ENCODE measurements at places on chromosomes 11 and 22.

DNA sequence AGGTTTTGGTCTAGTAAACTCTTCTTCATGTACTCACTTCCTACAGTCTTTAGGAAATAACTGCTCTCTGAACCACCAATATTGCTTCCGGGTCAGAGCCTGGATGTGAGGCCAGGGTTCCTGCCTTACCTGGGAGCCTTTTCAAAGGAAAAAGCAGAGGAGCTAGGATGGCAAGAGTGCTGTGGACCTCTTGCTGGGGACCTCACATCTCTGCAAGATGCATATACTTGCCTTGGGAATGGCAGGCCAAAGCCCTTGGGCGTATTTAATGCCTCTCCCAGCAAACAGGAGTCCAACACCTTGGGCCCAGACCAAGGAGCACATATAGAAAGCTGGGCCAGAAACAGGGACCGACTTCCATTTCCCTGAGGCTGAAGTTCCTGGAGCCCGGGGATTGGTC lies 5.3 kb downstream of the GLB1L2 start:
- no peak for DNase-seq

GRCh38 chr11:73048446-73048845 lies 93.7 kb downstream of the FCHSD2 start:
- DNase-seq, result no peak

DNA sequence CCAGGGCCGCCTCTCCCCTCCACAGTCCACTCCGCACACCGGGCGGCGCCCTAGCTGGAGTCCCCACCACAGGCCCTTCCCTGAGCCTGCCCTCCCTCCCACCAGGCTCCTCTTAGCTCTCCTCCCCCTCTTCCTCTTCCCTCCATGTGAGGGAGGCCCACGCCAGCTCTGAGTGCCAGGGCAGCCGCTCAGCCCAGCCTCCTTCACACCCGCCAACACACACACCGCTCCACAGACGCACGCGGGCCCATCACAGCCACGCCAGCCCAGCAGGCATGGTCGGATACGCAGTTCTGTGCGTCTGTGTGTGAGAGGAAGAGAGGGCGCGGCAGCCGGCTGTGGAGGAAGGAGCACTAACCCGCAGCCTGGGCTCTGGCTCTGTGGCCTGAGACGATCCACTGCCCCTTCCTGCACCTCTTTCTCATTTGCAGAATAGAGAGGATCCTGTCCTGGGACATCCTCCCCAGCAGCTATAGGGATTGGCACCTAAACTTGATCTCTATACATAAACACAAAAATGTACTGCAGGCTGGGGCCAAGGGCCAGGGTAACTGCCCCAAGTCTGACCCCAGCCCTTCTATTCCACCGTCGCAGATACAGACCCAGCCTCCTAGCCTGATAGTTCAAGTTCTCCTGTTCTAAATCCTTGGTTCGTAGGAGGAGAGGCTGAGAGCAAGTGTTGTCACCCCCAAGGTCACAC lies 3.5 kb downstream of the CHRM4 start:
- no peak for DNase-seq

DNA sequence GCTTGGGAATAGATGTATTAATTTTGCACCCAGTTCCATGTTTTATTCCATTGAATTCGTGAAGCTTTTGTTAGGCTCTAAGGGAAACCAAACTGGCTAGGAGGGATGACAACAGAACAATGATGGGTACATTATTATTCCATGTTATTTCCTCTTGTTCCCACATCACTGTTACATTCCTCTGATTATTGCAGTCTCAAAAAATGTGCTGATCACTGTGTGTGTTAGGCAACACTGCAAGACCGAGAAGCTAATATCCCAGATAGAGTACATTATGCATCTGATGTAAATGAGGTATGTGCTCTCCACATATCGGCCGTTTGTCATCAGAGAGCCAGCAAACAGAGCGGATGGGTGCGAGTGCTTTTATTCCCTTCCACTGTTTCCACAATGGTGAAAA lies 327.9 kb downstream of the SOX6 start:
- DNase-seq, result no peak

GRCh38 chr22:34390400-34390799 lies 470.1 kb upstream of the LARGE1 start:
- DNase-seq, result no peak

GRCh38 chr22:44127356-44127755 lies 53.4 kb upstream of the PARVG start:
- DNase-seq, result no peak

DNA sequence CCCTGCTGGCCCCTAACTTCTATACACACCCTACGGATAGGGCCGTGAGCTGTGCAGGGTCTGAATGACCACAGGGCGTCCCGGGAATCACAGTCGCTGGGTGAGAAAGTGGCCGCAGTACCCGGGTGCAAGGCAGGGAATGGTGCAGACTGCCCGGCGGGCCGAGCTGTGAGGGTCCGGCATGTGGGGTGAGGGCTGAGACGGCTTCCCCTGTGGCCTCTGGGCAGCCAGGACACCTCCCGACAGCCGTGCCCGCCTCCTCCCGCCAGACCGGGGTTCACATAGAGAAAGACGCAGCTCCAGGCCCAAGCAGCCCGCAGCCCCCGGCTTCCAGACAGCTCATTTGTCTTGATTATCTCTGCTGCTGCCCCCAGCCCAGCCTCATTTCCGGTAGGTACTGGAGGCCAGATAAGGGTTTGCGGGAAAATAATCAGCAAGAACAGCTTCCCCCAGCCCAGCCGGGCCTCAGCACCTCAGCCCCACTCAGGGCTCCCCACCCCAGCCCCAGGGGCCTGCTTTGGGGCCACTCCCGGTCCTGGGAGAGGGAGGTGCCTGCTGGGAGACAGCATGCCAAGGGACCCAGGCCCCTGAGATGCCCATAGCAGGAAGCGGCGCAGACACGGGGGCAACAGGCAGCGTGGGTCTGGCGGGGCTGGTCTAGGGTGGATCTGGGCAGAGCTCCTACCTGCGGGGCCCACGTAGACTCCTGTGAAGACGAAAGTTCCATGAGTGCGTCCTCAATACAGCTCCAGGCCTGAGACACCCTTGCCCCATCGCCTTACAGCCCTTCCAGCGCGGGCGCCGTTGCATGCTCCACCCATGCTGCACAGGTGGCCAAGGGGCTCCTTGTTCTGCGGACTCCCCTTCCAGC lies 123.1 kb downstream of the BRD1 start:
- no peak for DNase-seq

DNA sequence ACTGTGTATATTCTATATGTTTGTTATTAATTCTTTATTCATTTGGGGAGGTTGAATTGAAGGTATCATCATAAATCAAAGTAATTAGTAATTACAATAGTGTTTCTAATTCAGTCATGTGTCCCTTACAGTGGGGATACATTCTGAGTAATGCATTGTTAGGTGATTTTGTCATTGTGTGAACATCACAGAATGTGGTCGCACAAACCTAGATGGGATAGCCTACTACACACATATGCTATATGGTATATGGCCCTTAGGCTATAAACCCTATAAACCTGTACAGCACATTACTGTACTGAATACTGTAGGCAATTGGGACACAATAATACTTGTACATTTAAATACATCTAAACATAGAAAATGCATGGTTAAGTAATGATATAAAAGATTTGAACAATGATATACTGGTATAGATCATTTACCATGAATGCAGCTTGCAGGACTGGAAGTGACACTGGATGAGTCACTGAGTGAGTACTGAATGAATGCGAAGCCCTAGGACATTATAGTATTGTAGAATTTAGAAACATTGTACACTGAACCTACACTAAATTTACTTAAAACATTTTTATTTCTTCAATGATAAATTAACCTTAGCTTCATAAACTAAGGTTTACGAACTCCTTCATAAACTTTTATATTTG lies 936.2 kb upstream of the CHORDC1 start:
- no peak for DNase-seq

DNA sequence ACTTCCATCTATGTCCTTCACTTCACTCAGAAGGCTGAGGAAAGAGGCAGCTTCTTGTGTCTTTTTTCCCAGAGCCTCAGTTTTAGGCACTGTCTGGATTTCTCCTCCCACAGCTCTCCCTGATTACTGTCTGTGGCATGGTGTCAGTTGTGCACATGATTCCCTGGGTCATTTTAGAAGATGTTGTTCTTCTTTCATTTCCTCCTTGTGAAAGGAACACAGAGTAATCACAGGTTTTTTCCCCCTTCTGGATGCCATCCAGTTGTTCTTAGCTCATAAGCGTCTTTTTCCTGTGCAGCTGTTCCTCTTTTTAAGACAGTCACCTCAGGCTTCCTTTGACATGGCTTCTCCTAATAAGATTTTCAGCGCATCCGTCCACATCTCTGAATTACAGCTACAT lies 212.2 kb downstream of the FAM181B start:
- DNase-seq, result no peak

DNA sequence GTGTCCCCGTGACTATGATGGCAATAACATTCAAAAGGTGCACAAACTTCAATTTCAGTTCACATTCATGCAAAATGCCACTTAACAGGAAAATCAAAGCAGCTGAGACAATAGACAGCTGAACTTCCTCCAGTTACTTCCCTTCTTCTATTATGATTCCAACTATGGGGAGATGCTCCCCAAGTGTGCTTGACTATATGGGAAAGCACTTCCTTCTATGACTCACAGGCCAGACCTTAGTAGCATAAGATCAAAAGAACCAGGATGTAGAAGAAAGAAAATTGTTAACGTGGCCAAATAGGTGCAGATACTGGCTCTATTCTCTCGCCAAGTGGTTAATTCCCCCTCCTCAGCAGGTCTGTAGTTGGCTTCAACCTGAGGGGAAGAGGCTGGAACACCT lies 7.8 kb upstream of the FAT3 start:
- DNase-seq, result no peak

DNA sequence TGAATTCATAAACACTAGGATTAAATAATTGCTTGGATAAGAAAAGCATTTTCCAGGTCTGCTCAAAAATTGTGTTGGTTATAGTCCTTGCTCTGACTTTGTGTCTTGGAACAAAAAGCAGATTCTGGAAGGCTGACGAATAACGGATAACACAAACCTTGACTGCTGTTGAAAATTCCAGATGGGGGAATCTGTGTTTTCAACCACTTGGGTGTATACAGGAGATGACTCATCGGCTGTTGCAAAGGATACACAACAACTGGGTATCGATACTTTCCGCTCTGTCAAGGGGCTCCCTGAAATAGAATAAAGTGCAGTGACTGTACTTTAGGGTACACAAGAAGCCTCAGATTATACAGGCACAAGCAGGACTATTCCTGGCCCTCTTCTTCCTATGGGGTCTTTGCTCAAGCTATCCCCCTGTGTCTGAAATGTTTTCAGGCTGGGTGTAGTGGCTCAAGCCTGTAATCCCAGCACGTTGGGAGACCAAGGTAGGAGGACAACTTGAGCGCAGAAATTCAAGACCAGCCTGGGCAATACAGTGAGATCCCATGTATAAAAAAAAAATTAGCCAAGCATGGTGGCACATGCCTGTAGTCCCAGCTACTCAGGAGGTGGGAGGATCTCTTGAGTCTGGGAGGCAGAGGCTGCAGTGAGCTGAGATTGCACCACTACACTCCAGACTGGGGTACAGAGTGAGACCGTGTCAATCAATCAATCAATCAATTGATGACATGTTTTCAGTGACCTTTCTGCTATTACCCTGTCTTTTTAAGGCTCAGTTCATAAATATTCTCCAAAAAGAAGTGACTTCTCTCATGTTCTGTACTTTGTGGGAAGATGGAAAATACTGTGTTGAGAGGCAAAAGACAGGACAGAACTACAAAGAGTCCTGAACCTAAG lies 48.6 kb upstream of the UCP3 start:
- DNase-seq, result no peak

DNA sequence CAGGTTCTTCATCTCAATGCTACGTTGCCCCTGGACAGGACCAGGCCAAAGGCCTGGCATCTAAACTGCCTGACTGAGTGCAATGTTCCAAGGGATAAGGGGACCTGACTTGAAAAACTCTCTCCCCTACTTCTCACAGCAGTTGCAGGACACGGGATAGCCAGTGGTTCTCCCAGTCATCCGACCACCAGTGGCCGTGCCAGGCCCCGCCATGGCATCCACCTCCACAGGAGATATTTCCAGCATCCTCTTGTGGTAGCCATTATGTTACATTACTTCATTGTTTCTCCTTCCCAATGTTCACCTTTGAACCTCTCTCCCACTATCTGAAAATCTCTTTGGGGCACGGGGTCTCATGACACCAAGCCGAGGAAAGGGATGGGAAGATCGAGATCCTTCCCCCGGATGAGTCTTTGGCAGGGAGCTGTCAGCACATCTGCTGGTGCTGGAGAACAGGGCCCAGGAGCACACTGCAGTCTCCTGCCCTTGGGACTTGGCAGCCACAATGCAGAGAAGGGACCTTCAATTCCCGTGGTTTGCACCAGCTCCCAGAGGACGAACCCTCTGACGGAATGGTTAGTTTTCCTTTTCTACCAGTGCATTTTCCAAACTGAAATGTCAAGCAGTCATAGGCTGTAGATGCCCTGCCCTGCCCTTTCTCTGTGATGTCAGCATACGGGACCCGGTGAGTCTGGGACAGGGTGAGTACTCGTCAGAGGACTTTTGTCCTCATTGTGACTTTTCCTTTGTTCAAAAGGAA lies 121.2 kb downstream of the ETS1 start:
- no peak for DNase-seq

GRCh38 chr11:3161309-3161708 lies 3.8 kb downstream of the OSBPL5 start:
- no peak for DNase-seq

DNA sequence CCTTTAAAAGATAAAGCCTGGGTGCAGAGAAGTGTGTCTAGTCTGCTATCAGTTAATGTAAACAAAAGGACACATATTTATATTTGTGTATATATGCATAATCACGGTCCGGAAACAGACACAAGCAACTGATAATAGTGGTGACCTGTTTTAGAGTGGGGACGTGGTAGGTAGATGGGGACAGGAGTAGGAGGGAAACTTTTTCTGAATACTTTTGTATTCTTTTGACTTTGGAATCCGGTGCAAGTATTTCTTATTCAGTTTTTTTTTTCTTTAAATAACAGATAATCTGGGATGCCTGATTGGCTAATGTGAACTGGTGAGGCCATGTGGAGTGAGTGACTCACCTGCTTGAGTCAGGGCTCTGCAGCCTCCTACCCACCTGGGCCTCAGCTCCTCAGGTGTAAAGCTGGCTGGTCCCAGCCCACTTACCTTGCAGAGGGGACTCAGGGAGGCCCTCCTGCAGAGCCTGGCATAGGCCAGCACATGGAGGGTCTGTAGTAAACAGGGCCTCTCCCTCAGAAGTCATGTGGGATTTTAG lies 15.3 kb downstream of the MICAL2 start:
- DNase-seq, result no peak
